ENCODE measurements at places on chromosomes 1 and 21. TPM values are rescaled to one million over a fixed set of nuclear protein-coding genes. Genes with fewer than 3 reads are reported as not detected.
A peak's percentile ranks its signal among the peaks of the same experiment; 100 is the strongest.

DNA sequence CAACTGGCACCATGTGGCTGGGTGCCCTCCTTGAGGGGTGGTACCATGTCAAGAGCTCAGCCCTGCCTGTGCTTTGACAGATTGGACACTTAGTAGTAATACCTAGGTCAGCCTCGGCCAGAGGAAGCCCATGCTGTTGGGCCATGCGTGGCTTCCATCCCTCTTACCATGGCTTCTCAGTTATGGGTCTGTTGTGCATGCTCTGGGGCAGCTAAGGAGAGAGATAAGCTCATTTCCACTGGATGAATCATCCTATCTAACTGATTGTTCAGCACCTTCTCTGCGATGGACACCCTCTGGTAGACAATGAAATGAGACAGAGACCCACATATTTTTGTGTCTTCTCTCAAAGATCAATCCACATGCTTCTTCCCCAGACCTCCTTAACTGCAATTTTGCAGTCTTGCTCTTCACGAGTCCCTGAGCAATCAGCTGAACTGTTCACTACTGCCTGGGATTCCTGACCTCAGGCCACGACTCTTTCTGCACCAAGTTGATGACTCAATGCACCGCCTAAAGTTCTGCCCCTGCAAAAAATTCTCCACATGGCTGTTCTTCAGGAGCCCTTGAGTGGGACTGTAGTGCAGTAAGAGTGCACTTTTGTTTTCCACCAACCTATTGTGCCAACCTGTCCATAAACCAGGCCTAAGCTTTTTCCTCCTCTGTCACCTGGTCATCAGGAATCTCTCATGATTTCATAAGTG, 6.9 kb upstream of the TRIM62 start:
- peak; percentile 27 for DNase-seq

- DNase-seq = no peak
Observed at GRCh38 chr21:31667639-31668038, 8.1 kb downstream of the SOD1 start.

DNA sequence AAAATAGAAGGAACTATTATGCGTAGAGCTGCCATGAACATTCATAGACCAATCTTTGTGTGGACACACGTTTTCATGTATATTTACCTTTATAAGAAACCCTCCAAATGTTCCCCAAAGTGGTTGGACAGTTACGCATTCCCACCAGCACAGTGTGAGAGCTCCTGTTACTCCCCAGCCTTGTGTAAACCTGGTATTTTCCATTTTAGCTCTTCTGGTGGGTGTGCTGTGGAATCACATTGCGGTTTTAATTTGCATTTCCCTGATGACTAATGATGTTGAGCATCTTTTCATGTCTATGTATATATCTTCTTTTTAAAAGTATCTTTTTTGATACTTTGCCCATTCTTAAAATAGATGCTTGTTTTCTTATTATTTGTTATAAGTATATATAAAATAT, 3.2 kb upstream of the UBASH3A start:
- peak; percentile 65 for DNase-seq

FAM163A gene
- not detected for total RNA-seq

- peak; percentile 79 for DNase-seq
Observed at GRCh38 chr1:59332983-59333382, 36.1 kb downstream of the FGGY start.

- DNase-seq = no peak
Observed at GRCh38 chr1:221742555-221743415, 896 bp upstream of the DUSP10 start.

DNA sequence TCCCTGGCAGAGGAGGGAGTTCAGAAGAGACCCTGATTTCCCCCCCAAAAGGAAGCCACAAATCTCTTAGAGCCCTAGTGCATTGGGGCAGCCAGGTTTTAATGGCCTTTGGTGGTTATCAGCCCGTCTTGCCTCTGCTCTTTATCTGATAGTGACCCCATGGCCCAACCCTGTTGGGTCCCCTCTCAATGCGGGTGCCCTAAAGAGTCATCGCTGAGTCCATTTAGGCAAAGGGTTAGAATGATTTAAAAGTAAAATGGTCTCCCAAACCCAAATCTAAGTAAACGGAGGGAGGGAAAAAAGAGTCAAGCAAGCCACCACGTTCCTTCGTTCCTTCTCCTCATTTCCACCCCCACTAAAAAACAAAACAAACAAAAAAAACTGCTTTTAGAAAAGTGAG, 164.0 kb downstream of the RUNX1 start:
- DNase-seq = no peak

DNA sequence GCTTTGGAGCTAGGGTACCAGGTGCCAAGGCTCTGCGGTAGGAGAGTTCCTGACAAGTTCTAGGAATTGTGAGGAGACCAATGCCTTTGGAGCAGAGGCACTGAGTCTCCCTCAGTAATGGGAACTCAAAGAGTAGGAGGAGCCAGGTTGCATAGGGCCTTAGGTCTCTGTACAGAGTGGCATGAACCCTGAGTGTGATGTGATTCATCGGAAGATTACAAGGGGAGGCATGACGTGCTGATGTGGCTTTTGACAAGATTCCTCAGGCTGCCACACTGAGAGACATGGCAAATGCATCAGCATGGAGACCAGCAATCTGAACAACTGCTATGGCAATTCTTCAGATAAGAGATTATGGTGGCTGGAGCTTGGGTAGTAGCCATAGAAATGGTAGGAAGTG, 94.6 kb upstream of the SLC44A3 start:
- no peak for DNase-seq

DNA sequence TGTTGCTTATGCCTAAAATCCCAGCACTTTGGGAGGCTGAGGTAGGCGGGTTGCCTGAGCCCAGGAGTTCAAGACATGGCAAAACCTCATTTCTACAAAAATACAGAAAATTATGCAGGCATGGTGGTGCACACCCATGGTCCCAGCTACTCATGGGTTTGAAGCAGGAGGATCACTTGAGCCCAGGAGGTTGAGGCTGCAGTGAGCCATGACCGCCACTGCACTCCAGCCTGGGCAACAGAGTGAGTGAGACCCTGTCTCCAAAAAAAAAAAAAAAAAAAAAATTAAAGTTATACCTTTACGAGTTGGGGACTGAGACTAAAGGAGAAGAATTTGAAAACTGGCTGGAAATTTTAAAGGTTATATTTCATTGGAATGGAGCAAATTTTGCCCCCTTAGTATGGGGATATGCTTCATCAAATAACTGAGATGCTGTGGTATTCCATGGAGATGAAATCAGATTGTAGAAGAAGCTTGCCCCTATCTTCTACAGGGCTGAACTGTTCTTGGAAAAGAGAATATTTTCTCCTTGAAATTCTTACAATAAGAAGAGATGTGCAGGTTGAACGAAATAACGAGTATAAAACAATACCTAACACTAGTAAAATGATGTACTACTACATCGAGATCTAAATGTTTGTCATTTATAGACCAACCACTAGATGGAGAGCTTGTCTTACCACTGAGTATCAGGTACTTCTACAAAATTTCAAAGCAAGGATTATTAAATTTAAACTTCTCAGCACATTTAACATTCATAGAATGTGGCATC, 34.9 kb upstream of the SCYL3 start:
- DNase-seq = peak; percentile 47

- peak; percentile 74 for DNase-seq
Observed at GRCh38 chr1:48493970-48494769, 22.2 kb upstream of the SPATA6 start.

DNA sequence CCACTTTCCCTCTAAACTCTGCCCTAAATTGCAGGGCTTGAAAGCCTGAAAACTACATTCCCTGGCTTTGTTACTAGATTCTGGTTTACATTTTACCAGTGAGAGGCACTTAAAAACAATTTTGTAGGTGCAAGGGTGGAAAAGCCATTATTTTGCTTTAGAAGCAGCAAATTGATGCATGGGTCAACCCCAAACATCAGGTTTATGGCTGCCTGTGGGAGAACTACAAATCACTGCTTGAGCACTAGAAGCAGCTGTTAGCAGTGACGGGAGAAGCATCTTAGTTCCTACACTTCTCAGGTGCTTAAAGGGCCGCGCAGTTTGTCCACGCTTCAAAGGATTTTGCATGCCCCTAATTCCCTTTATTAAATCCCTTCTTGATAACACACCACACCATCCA, 417.2 kb downstream of the PCP4 start:
- no peak for DNase-seq

- no peak for DNase-seq
Observed at GRCh38 chr1:24507405-24507804, 4.8 kb downstream of the RCAN3 start.

DNA sequence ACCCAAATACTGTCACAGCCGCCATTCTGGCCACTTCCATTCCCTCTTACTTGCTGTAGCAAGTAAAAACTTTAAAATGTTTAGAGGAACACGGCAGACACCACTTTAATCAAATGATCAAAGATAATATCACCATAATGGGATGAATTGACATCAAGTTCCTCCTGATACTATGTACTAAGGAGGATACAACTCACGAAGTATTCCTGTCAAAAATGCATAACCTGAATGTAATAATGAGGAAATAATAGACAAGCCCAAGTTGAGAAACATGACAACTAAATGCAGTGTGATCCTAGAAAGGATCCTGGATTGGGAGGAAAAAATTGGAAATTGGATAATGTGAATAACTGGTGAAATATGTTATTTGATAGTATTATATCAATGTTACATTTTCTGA, 3.9 kb downstream of the KDF1 start:
- DNase-seq = no peak

GRCh38 chr21:17495680-17496079, 17.2 kb upstream of the CXADR start:
- DNase-seq = peak; percentile 92

- DNase-seq = peak; percentile 60
Observed at GRCh38 chr1:92080128-92080985, at the start of gene BTBD8. Gene BTBD8, plus strand, starts transcription at chr1:92080345. Its CDS starts 227 bp downstream, at chr1:92080572.

DNA sequence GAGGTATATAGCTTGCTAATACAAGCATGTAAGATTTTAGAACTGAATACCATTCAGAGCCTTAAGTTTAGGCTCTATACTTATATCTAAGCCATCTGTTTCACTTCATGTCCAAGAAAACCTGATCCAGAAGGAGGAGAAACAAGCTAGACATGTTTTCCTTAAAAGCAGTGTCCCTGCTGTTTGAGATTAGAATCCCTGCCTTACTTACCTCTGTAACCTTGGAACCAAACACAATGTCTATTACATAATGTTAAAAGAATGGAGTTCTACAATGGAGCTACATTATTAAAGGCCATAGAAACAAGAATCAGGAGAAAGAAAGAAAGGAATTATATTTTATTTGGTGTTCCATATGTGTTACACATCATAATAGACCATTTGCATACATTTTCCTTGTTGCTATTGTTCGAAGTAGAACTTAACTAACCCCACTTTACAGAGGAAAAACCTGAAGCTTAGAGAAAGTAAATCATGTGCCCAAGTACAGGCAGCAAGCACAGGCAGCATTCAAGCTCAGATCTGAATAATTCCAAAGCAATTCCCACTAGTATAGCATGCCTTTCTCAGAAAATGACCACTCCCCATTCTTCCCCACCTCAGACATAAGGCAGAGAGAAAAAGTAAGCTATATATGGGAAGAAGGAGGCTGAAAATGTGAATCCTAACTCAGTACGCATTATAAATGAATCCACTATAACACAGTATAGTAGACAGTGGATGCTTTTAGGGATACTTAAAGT, 380.1 kb upstream of the SPAG17 start:
- DNase-seq = no peak

DNA sequence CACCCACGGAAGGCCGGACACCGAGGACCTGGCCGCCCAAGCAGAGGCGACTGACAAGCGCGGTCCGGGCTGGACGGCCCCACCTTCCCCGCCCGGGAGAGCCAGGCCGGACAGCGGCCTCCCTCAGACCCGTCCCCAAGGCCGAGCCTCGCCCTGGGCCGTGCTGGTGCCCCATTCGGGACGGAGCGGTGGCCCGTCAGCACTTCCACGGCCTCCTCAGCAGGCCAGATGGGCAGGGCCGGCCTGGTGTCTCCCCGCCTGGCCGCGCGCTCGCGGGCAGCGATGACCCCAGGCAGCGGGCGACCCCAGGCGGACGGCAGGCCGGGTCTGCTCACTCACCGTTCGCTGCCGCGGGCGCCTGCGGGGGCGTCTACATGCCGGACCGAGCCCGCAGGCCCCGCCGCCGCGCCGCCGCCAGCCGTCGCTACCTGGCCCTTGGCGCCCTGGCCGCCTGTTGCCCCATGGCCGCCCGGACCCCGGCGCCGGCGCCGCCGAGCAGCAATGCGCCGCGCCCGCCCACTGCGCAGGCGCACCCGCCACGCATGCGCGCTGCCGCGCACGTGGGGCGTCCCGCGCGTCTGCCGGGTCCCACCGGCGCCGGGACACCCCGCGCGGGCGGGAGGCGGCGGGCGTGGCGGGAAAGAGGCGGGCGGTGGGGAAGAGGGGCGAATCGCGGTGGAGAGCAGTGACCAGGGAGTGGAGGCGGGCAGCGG, at the start of gene NADK:
NADK (minus strand) TSS at position 521 of the 713 bp plus-strand sequence. CDS start 13,064 bp downstream, outside the sequence.
- DNase-seq = no peak

DNA sequence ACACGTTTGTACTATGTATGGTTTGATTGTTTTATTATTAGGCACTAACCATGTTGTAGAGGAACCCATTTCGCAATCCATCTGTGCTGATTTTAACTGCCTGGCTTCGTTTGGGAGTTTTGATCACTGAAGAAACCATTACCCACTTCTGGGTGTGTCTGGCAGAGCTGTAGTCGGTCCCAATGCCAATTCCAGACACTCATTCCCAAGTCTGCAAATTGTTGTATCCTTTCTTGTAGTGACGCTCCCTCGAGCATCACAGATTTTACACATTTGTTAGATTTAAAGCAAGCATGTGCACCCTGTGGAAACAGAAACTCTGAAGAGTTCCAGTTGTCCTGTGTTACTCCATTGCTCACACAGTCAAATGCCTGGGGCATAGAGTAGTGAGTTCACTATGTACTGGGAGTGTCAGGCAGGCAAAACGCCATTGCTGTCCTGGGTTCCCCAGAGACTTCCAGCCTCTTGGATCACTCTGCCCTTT, 31.0 kb upstream of the EFCAB14 start:
- DNase-seq = no peak

S100A14 gene
- 0.38 TPM for total RNA-seq

GRCh38 chr1:168469690-168470089, 74.1 kb downstream of the XCL2 start:
- peak; percentile 94 for DNase-seq

- DNase-seq = no peak
Observed at GRCh38 chr1:21650400-21650799, 18.8 kb downstream of the RAP1GAP start.

DNA sequence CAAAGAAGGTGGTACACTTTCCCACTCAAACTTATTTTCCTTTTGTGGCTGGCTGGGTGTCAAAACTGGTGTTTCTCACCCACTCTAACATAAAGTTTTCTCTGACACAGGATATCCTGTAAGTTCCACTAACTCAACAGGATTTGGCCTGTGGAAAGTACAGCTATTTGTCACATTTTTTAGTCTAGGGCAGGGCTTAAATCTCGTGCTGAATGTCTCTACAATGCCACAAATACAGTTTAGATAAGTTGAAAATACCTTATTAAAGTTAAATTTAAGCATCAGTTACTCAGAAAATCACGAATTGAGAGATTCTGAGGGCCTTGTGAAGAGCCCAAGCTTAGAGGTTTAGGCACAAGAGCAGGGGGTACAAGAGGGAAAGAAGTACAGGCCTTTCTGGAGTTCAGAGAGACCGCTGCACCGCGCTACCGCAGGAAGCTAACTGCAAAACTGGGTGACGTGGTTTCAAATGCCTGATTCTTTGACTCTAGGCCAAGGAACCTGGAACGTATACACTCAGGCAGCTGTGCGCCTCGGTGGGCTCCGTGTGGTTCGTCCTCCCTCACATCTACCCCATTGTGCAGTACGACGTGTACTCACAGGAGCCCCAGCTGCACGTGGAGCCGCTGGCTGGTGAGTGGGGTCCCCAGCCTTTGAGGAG, 23.4 kb upstream of the PWP2 start:
- DNase-seq = no peak

Data from astrocyte (in vitro differentiated cells and primary cell).